Diencephalon (tissue), 1 donor: ENCODE measurements at places on chromosomes 2 and 18. TPM values are rescaled to one million over a fixed set of nuclear protein-coding genes. Genes with fewer than 3 reads are reported as not detected.

LONRF2 gene
- total RNA-seq, result 90.7 TPM

L3MBTL4 gene
- 19.8 TPM for total RNA-seq

NEUROD1 gene
- 0.69 TPM for total RNA-seq

MREG gene
- total RNA-seq, result 4.6 TPM

MSTN gene
- 5.3 TPM for total RNA-seq

ZSWIM2 gene
- 0.23 TPM for total RNA-seq

C2orf74 gene
- 12.0 TPM for total RNA-seq

ANKRD62 gene
- 0.23 TPM for total RNA-seq

SERPINB7 gene
- total RNA-seq, result not detected

TUBA4B gene
- total RNA-seq, result 1.2 TPM

ANKRD30BL gene
- 21.7 TPM for total RNA-seq

DSC1 gene
- total RNA-seq, result not detected

GPBAR1 gene
- total RNA-seq, result not detected

ATL2 gene
- 84.7 TPM for total RNA-seq

RGPD4 gene
- 0.23 TPM for total RNA-seq

ZNF513 gene
- total RNA-seq, result 14.1 TPM

STK11IP gene
- total RNA-seq, result 17.8 TPM

LTBP1 gene
- 19.8 TPM for total RNA-seq

GPC1 gene
- 86.5 TPM for total RNA-seq

RESP18 gene
- total RNA-seq, result 1.8 TPM

CYBRD1 gene
- total RNA-seq, result 14.5 TPM

CEP76 gene
- total RNA-seq, result 12.7 TPM

MOB4 gene
- 83.0 TPM for total RNA-seq

HOXD12 gene
- not detected for total RNA-seq

FAM228B gene
- 79.1 TPM for total RNA-seq
